Renal pelvis (tissue), 12 donors: ENCODE measurements at places on chromosomes 12 and 14.
A peak's percentile ranks its signal among the peaks of the same experiment; 100 is the strongest.

DNA sequence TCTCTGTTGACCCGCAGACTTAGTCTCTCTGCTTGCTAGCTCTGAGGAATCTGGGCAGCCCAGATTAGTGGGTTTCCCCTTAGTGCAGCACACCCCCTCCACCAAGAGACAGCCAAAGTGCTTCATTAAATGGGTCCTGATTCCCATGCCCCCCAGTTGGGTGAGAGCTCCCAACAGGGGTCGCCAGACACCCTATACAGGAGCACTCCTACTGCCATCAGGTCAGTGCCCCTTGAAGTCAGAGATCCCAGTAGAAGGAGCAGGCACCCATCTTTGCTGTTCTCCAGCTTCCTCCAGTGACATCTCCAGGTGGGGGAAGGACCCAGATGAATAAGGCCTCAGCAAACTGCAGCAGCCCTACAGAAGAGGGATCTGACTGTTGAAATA is 36.7 kb upstream of the C14orf132 start:
- no peak for DNase-seq

- no peak for DNase-seq
Observed at GRCh38 chr12:94039914-94040313, 108.5 kb upstream of the PLXNC1 start.

GRCh38 chr12:110102255-110102654 is 21.9 kb upstream of the IFT81 start:
- DNase-seq, result no peak

GRCh38 chr12:11174022-11174421 is 3.0 kb downstream of the SMIM10L1 start:
- no peak for DNase-seq

GRCh38 chr12:132534076-132534475 is 44.1 kb downstream of the FBRSL1 start:
- DNase-seq, result no peak

GRCh38 chr14:60926002-60926401 is 54.9 kb downstream of the TRMT5 start:
- DNase-seq, result no peak

DNA sequence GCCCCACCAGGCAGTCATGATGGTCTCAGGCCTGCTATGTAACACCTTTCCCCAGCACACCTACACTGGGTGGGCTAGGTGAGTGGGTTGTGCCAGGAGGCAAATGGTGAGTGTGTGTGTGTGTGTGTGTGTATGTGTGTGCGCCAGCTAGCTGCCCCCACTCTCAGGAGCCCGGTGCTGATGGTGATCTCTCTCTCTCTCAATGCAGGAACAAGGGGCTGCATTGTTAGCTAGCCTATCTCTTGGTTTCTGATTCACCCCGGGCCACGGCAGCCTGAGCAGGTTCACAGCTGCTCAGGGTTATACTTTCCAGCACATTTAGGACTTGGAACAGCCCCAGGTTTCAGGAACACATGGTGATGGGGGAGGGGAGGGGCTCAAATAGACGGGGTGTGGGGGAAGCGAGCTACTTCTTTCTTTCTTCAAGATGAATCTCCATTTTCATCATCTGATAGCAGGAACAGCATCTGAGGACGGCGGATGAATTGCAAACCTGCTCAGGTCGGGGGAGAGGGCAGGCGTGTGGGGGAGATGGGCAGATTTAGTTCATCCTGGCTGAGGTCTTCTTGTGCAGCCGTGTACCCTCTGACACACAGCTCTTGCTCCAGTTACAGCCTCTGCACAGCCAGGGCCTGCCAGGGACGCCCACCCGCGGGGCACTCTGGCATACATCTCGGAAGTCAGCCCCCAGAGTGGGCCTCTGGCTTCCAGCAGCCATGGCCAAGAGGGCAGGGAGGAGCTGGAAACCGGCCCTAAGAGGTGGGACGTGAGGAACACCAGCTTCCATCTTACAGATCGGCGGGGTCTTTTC is 137.6 kb downstream of the ZFP36L1 start:
- DNase-seq, result peak; percentile 63

DNA sequence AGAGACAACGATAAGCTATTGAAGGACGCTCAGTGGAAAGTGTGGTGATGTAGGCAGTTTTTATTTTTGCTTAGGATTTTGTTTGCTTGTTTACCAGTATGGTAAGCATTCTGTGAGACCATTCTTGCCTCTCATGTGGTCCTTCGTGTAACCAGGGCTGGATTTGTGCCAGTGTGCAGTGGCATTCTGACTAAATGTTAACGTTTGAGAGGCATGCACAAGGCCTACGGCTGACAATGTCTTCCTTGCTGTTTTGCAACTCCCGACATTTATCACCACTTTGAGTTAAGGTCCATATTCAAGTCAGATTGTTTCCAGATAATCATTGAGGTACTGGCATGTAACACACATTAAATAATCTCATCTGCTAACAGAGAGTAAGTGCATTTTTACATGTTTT is 102.3 kb upstream of the BCAT1 start:
- DNase-seq, result no peak
